ENCODE measurements at places on chromosomes 5 and 9.

- no peak for DNase-seq
Measured at GRCh38 chr5:116521173-116521872, 53.3 kb downstream of the SEMA6A start.

GRCh38 chr9:74951107-74951720 is 1.5 kb downstream of the C9orf40 start:
- no peak for DNase-seq

DNA sequence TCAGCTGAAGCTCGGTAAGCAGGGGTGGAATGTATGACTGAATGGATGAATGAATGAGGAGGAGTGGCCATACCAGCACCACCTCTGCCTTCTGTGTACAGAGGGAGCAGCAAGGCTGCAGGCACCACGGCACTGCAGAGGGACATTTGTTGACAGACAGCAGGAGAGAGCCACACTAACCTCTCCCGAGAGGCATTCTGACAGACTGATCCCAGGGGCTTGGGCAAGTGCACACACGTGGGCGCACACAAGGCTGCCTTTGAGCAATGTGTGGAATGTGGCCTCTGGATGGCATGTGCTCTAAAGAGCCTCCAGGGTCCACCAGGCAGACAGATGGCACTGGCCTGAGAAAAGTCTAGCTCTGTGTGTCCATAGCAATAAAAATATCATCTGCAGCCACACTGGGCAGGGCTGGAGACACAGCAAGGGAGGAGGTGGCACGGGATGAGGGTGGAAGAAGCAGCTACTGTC is 111.8 kb downstream of the ACTL7B start:
- no peak for DNase-seq

- no peak for DNase-seq
Measured at GRCh38 chr5:112628214-112628980, 109.3 kb upstream of the APC start.

- no peak for DNase-seq
Measured at GRCh38 chr5:10761933-10762775, 1.1 kb upstream of the DAP start.

DNA sequence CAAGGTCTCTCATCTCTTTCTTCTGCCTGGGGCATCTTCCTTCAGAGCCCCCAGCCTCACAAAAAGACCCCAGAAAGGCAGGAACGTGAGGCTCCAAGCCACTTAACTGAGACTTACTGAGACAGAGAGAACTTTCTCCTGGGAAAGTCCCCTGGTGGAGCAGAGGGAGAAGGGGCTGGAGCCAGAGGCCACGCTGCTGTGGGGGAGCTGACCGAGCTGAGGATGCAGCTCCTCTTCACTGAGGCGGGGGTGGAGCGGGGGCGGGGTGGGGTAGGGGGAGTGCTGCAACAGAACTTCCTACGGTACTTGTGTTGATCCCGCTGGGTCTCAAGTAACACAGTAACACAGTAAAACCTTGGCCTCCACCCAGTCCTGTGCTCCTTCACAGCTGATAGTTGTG is 204.0 kb downstream of the FSTL4 start:
- DNase-seq: no peak

GRCh38 chr5:40518485-40518917 is 161.2 kb upstream of the PTGER4 start:
- no peak for DNase-seq

DNA sequence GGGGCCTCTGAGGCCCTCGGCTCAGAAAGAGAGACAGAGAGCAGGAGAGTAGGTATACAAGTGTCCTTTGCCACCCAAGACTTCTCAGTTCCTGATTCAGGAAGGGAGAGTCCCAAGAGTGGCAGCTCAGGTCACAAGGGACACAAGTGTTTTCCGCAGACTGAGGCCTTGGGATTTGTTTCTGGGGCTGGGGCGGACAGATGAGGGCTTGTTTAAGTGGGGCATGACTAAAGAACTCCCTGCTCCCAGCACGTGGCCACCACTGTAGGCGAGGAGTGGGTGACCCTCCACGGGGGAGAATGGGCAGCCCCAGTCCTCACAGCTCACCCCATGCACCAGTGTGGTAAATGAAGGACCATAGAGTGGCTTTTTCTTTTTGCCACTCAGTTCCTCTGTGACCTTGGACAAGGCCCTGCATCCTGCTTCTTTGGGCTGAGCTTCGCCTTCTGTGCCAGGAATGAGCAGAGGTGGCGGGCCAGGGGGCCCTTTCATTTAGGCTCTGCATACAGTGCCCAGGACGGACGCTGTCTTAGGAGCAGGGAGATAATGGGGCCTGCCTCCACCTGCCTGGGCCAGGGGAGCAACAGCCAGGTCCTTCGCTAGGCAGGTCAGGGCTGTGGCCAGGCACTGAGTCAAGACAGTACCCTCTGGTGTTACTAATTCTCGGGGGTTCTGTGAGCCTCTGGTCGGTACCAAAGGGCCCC is 50.8 kb downstream of the AMBP start:
- DNase-seq: no peak

GRCh38 chr5:143758750-143759149 is 53.2 kb upstream of the HMHB1 start:
- no peak for DNase-seq

GRCh38 chr9:105656131-105656921 is 5.9 kb upstream of the TAL2 start:
- no peak for DNase-seq

DNA sequence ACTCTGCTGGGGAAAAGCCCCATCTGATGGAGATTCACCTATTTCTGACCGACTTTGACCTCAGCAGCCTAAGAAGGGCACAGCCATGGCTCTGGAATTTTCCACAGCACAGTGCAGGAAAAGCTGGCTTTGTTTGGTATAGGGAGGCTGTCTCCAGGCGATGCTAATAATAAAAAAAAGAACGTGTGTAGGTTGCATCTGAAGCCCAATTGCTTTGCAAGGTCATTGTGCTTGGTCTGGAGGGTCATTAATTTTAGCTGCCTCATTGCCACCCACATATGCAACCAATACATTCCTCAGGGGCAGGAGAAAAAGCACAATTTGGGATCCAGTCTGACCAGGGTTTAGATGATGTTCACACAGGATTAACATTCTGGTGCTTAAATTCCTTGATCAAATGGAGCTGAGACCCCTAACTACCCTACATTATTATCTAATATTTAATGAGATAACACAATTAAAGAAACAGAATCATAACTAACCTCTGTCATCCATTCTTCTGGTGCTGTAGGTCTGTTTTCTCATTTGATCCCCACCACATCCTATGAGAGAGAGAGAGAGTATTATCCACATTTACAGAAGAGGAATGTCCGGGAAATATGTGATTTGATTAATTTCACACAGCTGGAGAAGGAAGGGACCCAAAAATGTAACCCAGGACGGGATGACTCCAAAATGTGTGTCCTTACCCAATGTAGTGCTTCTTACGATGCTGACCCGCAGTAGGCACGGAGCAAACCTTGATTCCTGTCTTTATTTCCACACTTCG is 175.9 kb downstream of the RFK start:
- no peak for DNase-seq

Data from activated CD8-positive, alpha-beta memory T cell treated with anti-CD3 and anti-CD28 coated beads for 4 hours (primary cell).